Daoy (cell line): ENCODE measurements at places on chromosomes 3 and 15. TPM values are rescaled to one million over a fixed set of nuclear protein-coding genes. Genes with fewer than 3 reads are reported as not detected.

Gene PLA1A
- total RNA-seq, result not detected in 2 replicates

Gene MKRN2OS
- not detected in 2 replicates for total RNA-seq

Gene USF3
- 6.3 and 7.7 TPM in 2 replicates for total RNA-seq

GRCh38 chr15:77854980-77855379, 222.3 kb upstream of the LINGO1 start:
- DNase-seq, result no peak

GRCh38 chr15:93040288-93041158, 48.5 kb downstream of the RGMA start:
- no peak for DNase-seq

DNA sequence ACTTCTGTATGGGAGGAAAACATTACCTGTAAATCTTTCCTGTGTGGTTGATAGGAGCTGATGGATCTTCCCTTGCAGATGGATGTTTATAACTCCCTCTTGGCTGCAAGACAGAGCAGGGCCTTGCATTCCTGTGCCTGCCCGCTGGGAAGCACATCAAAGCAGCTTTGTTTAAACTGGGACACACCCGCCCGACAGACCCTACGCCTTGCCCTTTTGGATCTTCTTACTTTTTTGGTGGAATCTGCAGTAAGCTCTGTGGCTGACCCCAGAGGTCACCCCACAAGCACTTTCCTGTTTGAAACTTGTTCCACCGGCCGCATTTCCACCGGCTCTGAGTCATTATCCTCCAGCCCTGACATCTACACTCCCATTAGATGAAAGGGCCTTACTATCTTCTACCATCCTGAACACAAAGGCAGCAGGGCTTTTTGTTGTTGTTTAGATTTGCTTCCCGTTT, 244.1 kb upstream of the STT3B start:
- peak; percentile 16 for DNase-seq

DNA sequence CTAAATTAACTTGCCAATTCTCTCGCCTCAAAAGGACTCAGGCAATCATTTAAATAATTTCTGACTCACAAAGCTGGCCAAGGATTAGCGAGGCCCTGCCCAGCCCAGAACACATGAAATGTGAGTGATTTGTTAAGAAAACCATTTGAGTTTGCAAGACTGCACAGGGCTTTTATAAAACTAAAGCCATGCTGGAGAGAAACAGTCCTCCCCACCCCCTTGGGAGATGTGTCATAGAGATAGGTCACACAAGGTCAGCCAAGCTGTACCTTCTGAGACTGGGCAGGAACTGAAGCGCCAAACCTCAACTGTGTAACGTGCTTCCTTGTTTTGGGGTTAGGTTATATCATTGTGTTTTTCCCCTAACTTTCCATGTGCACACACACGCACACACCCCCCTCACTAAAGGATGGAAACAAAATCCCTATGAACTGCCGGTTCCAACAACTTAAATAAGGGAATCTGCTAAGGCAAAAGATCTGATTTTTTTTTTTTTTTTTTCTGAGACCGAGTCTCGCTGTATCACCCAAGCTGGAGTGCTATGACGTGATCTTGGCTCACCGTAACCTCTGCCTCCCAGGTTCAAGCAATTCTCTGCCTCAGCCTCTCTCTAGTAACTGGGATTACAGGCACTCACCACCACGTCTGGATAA, 8.1 kb downstream of the SPATA12 start:
- DNase-seq, result peak; percentile 67
